ENCODE measurements at places on chromosomes 4 and X.

DNA sequence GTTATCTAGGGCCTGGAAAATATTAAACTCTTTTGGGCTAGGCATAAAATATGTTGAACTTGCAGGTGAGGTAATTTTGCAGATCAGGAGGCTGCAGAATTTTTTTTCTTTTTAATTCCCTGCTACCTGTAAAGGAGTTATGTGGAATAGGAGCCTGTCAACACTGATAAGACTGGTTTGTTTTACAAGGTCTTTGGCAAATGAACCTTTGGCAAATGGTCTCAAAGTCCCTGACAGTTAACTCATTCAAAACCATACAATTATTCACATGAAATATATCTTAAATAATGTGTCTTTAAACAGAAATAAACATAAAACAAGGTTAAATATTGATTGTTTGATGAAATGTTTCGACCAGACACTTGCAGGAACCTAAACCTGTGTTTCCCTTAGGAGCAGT lies 340.2 kb downstream of the GASK1B start:
- DNase-seq: no peak

GRCh38 chr4:139599076-139599475 lies 43.1 kb upstream of the SETD7 start:
- no peak for DNase-seq

DNA sequence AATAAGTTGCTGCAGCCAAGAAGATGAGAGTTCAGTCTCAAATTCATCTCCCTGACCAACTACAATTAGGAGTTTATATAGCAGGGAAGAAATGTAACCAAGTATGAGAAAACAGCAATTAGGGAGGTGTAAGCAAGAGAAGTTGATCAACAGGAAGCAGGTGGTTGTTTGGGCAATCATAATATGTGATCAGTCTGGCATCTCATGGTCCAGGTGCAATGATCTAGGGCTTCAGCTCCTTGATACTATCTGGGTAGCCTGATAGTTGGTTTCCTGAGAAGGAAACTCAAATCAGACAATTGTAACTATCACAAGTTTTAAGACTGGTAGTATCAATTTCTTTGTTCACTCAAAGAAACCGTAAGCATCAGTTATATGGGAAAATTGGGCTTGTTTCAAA lies 1574.3 kb upstream of the PABPC4L start:
- no peak for DNase-seq

DNA sequence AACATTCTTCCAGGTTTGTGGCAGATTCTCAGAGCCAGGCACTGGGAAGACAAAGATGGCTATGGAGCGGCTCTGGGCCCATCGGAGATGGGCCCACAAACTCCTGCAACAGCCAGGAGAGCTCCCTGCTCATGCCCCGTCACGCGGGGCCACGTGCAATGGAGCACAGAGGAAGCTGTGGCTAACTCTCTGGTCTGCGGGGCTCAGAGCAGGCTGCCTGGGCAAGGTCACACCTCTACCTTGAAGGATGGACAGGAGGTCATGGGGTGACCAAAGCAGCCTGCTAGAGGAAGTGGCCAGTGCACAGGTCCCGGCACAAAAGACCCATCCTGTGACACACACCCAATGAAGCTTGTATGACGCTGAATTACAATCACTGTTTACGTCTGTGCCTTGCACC lies 45.2 kb downstream of the C4orf50 start:
- no peak for DNase-seq

DNA sequence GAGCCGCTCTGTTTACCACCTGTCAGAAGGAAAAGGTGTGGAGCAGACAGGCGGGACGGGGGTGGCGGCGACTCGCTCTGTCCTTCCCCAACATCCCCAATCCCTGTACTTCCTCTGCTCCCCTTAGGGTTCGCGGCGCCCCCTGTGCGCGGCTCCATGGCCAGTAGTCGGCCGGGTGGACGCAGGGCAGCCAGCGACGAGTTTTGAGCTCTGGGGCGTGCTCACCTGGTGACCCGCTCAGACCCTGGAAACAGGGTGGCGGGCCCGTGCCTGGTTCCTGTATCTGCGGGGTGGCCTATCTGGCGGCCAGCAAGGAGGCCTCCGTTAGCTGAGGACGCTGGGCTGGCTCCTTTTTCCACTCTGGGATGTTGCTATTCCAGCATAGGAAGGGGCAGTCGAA lies 5.4 kb upstream of the MAGIX start:
- DNase-seq: no peak

DNA sequence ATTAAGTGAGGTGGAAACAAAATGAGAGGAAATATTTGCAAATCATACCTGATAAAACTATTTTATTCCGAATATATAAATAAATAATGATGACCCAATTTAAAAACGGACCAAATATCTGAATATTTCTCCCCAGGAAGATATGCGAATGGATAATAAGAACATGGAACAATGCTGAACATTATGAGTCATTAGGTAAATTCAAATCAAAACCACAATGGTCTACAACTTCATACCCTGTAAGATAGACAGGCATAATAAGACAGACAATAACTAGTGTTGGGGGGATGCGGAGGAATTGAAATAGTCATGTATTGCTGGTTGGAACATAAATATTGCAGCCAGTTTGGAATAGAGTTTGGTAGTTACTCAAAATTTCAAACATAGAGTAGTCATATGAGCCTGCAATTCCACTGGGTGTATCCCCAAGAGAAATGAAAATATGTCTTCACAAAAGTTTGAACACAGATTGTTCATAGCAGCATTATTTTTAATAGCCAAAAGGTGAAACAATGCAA lies 47.6 kb upstream of the DRP2 start:
- no peak for DNase-seq

DNA sequence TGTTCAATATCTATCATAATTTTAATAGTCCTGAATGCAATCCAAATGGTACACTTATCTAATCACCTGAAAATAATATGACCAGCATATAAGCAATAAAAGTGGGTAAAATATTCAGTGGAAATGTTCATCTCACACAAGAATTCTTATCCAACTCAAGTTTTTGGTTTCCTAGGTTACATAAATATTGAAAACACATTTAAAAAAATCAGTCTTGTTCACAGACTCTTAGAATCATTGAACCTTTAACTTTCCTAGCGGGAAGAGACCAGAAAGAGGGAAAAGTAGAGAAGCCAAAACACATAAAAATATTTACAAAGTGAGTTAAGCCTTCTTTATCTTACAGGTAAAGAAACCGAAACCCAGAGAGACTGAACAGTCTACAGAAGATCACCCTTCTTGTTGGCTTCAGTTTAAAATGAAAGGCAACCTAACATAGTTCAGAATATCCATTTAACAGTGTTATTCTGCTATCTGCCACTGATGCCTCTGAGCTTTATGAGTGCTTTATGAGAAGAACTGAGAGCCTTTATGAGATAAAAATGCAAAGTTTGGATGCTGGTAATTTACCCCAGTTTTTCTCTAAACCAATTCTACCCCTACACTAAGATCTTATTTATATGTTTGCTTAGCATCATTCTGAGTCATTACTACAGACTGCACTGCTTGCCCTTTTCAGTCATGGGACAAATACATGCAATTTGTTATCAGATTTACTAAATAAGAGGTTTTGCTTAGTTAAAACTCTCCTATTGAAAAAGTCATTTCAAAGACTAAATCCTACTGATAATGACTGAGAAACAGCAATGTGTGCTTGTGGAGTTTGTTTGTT lies 453.3 kb upstream of the INTU start:
- DNase-seq: no peak

GRCh38 chr4:15677507-15677988 lies 4.1 kb upstream of the FAM200B start:
- no peak for DNase-seq

GRCh38 chr4:36392916-36393315 lies 111.5 kb downstream of the DTHD1 start:
- DNase-seq: no peak

DNA sequence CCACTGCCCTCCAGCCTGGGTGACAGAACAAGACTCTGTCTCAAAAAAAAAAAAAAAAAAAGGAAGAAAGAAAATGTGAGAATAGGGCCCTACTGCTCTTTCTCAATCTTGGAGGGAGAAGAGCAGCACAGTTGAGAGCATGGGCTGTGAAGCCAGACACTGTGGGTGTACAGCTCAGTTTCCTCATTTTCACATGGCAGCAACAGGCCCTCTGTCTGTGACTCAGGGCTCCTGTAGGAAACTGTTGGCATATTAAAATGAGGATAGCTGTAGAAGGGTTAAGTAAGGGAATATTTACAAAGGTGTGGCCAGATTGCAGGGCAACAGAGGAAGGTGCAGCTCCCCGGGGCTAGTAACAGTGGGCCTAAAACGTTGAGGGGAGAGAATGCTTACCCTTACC lies 3.4 kb downstream of the AKAP14 start:
- no peak for DNase-seq

- DNase-seq: no peak
Observed at GRCh38 chr4:23878912-23879732, 10.7 kb downstream of the PPARGC1A start.

DNA sequence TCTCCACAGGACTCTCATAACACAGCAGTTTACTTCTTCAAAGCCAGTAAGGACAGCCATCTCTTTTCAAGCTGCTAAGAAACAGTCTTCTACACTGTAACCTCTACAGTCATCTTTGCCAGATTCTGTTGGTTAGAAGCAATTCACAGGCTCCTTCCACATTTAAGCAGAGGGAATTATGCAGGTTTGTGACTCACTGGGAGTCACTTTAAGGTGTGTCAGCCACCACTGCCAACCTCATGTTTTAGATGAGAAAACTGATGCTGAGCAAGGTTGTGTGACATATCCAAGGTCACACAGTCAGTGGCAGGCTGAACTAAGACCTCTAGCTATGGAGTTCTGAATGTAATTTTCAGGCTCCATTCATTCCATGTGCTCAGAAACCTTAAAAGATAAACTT lies 143.5 kb downstream of the QDPR start:
- no peak for DNase-seq

- DNase-seq: no peak
Observed at GRCh38 chr4:14837860-14838259, 164.4 kb upstream of the CPEB2 start.

DNA sequence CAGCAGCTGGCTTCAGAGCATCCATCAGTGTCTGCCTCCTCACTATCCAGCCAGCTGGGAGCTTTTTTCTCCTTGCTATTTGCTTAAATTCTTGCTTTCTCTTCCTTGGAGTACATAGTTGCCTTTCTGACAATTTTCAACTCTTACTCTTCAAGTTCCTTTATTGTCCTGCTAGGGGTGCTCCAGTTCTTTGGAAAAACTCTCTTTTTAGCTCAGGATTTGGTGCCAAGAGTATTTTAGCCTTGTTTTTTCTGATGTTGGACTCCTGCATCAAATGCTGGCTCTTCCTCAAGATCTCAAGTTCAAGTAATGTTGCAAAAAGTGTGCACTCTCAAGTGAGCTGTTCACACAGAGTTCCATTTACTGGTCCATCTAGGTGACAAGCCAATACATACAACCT lies 126.4 kb downstream of the KDR start:
- DNase-seq: no peak

- no peak for DNase-seq
Observed at GRCh38 chr4:71290074-71290473, 48.7 kb upstream of the SLC4A4 start.

GRCh38 chr4:107826421-107826980 lies 1.8 kb downstream of the SGMS2 start:
- DNase-seq: no peak

GRCh38 chr4:131084997-131085396 lies 1989.0 kb downstream of the C4orf33 start:
- DNase-seq: no peak

DNA sequence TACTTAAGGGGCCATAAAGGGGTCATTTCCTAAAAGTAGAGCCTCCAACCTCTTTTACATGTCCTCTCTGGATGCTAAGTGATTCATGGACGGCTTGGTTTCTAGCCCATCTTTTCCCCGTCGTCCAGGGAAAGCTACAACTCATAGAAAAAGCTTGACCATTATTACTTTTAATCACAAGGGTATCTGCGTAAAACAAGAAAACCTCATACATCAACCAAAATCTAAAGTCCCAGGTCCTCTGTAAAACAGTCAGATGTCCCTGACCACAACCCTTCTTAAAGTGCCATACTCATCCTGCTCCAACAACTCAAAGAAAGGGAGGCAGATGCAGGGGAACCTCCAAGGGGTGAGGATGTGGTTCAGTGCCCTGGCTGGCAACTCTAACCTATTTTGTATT lies 29.6 kb downstream of the ADGRA3 start:
- no peak for DNase-seq

DNA sequence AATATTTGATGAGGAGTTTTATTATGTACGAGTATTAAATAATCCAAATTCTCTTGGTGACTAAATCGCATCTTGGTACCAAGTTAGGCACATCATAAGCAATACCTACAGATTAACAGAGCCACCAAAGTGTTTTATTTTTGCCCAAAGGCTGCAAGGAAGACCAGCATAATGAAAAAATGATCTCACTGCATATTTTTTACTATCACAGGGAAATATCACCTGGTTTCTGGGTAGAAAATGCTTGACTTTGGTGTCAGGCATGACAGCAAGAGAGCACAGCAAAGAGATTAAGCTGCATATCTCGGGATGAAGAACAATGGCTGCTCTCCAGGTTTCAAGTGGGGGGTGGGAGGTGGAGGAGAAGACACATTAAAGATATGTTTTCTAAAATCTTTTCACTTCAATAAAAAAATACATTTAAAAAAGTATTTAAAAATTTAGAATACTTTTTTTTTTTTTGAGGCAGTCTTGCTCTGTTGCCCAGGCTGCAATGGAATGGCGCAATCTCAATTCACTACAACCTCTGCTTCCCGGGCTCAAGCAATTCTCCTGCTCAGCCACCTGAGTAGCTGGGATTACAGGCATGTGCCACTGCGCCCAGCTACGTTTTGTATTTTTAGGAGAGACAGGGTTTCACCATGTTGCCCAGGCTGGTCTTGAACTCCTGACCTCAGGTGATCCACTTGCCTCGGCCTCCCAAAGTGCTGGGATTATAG lies 86.1 kb downstream of the FRYL start:
- no peak for DNase-seq

GRCh38 chrX:101430457-101431078 lies 22.5 kb downstream of the HNRNPH2 start:
- no peak for DNase-seq

DNA sequence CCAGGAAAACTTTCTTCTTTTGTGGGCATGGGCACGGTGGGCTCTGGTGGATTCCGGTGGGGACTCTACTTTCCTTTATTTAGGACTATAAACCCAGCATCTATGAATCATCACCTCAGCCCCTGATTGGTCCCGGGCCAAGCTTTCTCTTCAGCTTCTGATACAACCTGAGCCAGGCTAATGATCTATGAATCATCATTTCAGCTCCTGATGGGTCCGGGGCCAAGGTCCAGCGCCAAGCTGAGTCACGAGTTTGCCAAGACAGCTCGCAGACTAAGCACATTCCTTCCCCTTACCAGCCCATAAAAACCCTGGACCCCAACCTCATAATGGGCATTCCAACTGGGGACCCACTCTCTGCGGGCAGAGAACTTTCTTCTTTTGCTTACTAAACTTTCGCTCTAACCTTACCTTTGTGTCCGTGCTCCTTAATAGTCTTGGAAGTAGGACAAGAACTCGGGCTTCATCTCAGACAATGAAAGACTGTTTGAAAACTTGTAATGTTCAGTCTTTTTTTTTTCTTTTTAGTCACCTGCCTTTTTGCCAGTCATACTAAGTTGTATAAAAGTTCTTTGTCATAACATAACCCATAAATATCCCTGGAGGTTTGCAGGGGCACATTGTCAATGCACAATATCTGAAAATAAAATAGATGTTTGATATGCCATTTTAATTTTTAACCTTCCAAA lies 904.9 kb upstream of the EPHA5 start:
- DNase-seq: no peak

- no peak for DNase-seq
Observed at GRCh38 chrX:42567268-42567667, 210.7 kb downstream of the PPP1R2C start.
